Stimulated activated CD4-positive, alpha-beta T cell treated with anti-CD3 and anti-CD28 coated beads, Interleukin-15, amount 100 ng/mL, for 24 hours (primary cell): ENCODE measurements at places on chromosomes 4 and X.

DNA sequence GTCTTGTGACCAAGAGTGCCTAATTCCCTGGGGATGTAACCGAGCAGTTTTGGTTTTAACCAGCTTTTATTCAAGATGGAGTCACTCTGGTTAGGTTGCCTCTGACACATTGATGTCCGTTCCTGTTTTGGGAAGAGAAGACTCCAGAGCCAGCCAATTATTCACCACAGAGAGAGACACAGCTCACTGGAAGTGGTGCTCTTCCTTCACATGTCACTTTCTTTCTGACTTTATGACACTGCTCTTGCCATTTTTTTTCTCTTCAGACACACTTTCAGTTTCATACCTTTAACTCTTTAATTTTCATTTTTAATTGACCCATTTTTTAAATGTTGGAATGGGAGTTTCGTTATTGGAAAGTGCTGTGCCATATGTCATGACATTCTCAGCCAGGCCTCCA, 418.4 kb upstream of the FSTL5 start:
- no peak for DNase-seq

- DNase-seq, result no peak
These were observed 401.8 kb upstream of the RPS6KA3 start for GRCh38 chrX:20668550-20668949.

GRCh38 chr4:142230991-142231390, 594.6 kb downstream of the IL15 start:
- no peak for DNase-seq

DNA sequence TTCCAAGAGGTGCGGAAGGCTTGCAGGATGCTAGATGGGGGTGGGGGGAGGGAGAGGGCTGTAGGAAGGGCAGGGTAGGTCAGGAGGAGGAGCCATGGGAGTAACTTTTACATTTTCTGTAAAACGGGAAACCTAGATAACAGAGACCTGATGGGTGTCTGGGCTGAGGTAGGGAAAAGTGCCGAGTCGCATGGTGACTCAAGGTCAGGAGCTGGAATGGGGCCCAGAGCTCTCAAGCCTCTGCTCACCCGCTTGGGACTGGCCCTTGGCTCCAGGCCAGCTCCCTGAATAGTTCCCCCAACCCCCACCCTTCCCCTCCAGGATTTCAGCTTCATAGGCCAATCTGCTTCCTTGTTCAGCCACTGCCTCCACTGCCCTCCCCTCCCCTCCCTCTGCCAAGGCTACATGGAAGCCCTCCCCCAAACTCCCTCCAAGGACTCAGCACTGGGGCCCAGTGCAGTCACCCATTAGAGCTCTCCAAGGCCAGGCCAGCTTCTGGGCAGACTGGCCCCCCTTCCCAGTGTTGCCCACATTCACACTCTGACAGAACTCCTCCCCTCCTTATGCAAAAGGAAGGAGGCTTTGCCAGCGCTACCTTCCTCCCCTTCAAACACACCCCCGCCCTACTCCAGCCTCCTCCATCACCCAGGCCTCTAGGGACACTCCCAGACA, 43.6 kb downstream of the TSC22D3 start:
- no peak for DNase-seq

DNA sequence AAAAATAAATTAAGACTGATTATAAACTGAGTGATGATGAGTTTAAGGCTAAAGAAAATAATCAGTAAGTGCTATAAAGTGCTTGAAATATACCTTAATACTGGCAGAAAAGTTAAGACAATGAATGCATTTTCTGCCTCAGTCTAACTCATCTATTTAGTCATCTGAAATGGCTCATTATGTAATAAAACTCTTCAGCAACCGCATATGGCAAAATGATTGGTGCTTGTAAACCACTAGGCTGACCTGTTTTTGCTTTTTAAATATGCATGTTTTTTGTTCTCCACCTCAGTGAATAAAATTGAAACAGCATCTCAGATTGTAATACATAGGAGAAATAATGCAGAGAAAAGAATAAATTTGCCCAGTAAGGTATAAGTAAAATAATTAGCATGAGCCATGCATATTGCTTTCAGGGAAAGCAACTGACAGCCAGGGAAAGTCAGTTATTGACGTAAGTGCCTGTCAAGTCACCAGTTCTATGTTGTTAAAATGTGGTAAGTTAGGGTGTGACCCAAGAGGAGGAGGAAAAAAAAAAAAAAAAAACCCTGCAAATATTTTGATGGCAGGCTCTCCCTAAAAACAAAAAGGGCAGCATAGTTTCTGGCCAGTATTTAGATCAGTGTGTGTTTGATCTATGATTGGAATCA, 167.5 kb downstream of the PALLD start:
- DNase-seq, result no peak

DNA sequence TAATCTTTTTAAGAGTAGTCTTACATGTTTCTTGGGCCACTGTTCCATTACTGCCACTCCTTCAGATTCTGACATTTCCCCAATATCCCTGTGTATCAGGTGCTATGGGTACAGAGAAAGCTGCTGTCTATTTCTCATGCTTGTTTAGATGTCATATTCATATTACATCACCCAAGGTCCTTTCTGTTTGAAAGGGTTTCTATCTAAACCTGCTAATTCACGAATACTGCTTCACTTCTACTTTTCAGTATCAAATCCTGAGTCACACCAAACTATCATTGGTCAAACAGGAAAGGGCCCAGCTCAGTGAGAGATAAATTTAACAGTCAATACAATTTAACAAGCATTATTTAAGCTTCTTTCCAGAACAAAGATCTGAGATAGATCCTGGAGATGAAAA, 241.4 kb downstream of the UGT8 start:
- DNase-seq, result no peak

GRCh38 chr4:52103319-52103718, 52.2 kb downstream of the SPATA18 start:
- no peak for DNase-seq

- DNase-seq, result no peak
These were observed 5.0 kb downstream of the AWAT2 start for GRCh38 chrX:70044541-70045245.
